ENCODE measurements at places on chromosomes 1 and 21.

DNA sequence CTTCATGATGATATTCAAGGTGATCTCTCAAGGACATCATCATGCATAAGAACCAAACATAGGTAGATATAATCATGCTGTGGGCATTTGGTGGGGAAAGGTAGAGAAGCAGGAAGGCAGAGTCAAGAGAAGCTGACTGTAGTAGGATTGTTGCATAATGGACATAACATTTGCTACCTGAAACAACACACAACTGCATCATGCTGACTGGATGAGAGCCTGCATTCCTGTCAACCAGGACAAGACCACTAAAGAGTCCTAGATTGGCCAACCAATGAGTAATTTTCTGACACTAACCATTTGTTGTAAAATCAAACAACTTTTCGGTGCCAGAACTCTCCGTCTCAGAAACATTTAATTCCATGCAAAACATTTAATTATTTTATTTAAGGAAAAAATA is 377.2 kb downstream of the PLPP3 start:
- DNase-seq, result no peak

DNA sequence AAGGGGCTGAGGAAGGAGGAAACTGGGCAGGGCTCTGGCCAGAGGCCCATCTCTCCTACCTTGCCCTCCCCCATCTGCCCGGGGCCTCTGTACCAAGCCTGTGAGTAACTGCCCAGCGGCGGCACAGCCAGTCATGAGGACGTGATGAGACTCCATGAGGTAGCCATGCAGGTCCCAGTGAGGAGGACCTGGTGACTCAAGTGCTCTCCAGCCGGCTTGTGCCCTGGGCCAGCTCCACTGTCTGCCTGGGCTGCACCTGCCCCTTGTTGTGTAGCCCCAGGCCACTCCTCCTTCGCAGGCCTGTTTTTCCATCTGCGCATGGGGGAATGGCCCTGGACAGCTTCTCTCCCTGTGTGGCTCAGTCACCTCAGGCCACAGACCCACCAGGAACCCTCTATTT is 42.0 kb upstream of the PADI1 start:
- DNase-seq, result no peak

DNA sequence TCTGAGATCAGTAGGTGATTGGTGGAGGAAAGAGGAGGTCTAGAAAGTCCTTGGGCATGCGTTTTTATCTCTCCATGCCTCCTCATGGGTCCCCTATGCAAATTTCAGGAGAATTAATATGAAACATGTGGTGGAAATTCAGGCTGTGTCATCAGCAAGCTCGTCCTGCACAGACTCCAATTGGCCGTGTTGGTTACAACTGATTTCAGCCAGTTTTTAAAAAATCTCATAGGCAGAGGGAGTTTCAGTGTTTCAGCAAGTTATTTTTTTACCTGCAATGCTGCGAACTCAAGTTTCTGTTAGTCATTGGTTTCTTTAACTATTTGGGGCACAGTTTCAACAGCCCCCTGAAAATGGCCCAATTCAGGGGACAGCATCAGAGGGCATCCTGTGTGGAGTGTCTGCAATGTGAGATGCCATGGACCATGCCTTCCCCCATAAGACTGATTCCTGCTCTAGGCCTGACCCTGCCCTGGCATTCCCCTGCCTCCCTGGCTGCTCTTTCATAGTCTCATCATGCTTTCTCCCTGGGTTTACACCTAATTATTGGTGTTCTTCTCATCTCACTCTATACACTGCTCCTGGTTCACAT is 59.9 kb downstream of the C1orf198 start:
- no peak for DNase-seq

DNA sequence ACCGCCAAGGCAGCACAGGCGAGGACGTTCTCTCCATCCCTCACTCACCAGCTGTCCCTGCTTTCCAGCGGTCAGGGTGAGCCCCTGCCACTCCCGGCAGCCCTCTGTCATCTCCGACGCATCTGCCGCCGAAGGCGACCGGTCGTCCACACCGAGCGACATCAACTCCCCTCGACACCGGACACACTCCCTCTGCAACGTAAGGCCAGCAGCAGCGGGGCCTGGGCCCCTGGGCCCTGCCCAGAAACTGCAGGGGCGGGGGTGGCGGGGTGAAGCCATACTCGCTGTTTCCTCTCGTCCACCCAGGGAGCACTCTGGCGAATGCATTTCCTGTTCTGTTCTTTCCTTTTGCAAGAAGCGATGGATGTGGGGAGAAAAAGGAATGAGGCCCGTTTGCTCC is 93.4 kb upstream of the TMEM51 start:
- no peak for DNase-seq

GRCh38 chr1:51210055-51210454 is 26.0 kb upstream of the RNF11 start:
- no peak for DNase-seq
